ENCODE measurements at places on chromosomes 12 and 14.

GRCh38 chr14:100114109-100114765 lies 45.2 kb downstream of the DEGS2 start:
- DNase-seq, result peak; percentile 35

DNA sequence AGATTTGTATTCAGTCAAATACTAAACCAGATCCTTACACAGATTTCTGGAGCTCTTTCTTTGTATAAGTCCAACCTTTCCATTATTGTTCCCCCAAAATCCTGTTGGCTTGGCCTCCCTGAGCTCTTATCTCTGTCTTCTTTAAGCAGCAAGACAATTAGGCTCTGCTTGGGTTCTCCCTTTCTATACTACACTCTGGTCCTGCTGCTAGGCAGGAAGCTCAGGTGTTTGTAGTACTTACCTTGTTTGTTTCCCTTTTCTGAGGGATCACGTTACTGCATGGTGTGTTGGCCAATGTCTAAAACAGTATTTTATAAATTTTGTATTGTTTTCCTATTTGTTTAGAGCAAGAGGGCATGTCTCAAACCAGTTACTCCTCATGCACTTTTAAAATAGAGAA lies 192.9 kb downstream of the PRKD1 start:
- DNase-seq, result no peak

- no peak for DNase-seq
These were observed 18.2 kb downstream of the RFX4 start for GRCh38 chr12:106601031-106601430.

GRCh38 chr12:94187361-94187760 lies 39.0 kb downstream of the PLXNC1 start:
- DNase-seq, result no peak
